Neural crest cell (in vitro differentiated cells): ENCODE measurements at places on chromosomes 3 and 15.

GRCh38 chr3:149497966-149498670 lies 23.6 kb downstream of the TM4SF4 start:
- no peak for DNase-seq

DNA sequence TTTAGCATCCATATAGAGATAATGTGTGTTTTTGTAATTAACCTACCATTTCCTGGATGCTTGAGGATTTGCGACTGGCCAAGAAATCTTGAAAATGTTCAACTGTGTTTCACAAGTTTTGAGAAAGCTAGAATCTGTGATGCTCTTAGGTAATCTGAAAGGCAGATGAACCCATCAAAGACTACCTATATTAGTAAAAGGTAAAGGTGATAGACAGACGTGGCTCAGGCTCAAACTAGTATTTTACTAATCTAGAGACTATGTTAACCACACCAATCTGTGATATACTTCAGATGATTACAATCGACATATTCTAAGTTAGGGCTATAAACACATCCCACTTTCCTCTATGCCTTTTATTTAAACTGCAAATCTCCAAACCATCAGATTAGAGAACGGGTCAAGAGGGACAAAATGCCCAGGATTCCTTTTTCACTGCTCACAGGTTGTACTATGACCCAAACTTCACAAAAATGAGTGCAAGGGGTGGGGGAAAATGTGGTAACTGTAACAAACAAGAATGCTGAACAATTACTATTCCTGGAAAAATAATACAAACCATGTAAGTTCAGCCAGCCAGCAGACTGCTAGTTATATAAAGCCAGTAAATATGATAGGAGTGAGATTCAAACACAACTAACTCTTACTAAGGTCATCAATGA lies 295.1 kb downstream of the FOXP1 start:
- DNase-seq = no peak

GRCh38 chr3:185760088-185760487 lies 64.8 kb downstream of the IGF2BP2 start:
- DNase-seq = no peak

- no peak for DNase-seq
These were observed 23.1 kb downstream of the TP53BP1 start for GRCh38 chr15:43469867-43470266.

DNA sequence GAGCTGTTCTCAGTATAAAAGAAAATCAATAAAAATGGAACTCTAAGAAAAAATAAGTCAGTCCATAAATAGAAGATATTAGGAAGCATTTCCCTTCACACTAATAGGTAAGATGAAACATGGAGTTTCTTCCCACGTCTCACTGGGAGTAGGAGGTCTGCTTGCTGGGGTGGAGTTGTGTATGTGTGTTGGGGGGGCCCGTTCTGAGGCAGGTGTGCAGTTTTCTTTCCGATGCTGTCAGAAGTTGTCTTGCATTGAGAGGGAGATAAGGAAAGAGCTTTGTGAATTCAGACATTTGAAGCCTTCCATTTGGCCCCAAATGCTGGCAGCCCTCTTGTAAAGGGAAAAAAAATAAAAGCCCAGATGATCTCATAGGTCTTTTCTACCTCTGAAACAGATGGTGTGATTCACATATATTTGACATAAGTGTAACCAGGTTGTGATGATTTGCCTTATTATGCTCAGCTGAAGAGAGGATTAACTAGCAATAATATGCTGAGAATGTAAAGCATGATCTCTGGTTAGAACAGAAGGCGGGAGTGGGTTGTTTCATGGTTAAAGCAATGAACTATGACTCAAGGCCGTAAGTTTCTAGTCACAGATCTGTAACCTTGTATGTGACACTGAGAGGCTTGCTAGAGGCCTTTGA lies 8.8 kb downstream of the RASGRP1 start:
- DNase-seq = no peak

- no peak for DNase-seq
These were observed 45.5 kb downstream of the TEX9 start for GRCh38 chr15:56410721-56411120.

- no peak for DNase-seq
These were observed 35.0 kb downstream of the TNK2 start for GRCh38 chr3:195873281-195873887.

- no peak for DNase-seq
These were observed 569.0 kb downstream of the TUSC7 start for GRCh38 chr3:117278424-117279190.

DNA sequence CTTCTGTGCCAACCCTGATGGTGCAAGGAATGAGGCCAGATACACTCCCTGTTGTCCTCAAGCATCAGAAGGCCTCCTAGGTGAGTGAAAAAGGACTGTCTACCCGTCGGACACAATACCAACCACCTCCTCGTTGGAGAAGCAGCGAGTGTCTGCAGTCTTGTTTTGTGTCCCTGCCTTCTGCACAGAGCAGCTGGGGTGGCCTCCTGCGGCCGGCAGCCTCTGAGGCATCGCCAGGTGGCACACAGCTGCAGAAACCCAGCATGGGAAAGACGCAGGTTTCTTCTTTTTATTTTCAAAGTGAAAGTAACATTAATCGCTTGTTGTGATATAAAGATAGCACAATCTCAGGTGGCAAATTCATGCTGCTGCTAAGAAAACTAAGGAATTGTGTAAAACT lies 509.9 kb downstream of the OCA2 start:
- no peak for DNase-seq

DNA sequence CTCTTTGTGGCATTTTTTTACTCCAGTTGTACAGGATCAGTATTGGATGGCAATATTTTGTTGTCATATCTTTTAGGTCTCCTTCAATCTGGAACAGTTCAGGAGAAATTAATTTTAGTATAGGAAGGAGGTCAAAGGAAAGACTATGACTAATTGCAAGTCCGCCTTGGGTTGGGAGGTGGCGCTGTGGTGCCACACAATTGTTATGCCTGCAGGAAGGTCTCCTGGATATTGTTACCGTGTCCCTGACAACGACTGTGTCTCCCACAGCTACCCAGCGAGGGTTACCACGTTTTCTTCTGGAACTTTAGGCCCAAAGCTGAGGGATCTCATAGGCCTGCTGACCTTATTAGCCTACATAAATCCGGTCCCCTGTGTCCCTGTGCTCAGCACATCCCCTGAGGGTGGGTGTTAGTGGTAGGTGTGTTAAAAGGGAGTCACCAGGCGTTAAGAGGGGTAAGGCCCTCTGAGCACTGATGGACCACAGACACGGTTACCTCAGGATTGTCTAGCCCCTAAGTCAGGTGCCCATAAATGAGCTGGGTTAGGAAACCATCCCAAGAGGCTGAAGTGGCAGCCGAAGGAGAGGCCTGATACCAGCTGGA lies 31.5 kb downstream of the KCNAB1 start:
- peak; percentile 59 for DNase-seq

- DNase-seq = no peak
These were observed 245.1 kb downstream of the PCCB start for GRCh38 chr3:136495213-136495612.

DNA sequence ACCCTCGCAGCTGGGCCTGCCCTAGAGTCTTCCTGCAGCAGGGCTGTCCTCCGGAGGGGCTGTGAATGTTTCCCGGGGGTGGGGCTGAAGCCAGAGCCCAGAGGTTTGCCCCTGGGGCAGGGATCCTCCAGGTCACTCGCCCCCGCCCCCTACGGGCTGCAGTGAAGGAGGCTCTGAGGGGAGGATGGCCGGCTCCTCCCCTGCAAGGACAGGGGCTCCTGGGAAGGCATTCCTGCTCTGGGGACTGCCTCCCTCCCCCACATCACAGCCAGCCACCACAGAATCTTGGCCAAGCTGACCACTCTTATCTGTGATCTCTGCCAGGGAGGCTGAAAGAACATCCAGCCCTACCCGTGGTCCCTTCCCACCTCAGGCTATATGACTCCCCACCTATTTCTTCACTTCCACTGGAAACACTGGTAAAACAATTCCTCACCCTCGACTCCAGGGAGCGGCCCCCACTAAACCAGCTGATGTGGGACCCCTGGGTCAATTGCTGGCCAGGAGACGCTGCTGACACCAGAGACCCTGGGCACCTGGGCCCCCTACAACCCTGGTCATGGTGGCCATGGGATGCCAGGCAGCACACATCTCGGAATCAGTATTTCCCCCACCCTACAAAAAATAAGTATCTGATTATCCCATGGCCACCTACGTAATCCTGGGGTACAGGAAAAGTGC lies 66.0 kb downstream of the HMCES start:
- DNase-seq = no peak

GRCh38 chr15:62060896-62061280 lies 641 bp upstream of the VPS13C start:
- DNase-seq = no peak

DNA sequence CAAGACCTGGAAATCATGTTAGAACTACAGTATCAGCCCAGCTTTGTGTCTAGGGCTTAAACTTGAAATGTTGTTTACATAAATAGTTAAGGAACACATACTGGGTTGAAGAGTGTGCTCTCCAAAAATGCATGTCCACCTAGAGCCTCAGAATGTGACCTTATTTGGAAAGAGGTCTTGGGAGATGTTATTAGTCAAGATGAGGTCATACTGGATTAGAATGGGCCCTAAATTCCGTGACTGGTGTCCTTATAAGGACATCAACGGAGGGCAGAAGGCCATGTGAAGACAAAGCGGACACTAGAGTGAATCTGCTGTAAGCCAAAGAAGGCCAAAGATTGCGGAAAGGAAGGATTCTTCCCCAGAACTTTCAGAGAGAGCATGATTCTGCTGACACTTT lies 759.2 kb upstream of the CFAP20DC start:
- no peak for DNase-seq

DNA sequence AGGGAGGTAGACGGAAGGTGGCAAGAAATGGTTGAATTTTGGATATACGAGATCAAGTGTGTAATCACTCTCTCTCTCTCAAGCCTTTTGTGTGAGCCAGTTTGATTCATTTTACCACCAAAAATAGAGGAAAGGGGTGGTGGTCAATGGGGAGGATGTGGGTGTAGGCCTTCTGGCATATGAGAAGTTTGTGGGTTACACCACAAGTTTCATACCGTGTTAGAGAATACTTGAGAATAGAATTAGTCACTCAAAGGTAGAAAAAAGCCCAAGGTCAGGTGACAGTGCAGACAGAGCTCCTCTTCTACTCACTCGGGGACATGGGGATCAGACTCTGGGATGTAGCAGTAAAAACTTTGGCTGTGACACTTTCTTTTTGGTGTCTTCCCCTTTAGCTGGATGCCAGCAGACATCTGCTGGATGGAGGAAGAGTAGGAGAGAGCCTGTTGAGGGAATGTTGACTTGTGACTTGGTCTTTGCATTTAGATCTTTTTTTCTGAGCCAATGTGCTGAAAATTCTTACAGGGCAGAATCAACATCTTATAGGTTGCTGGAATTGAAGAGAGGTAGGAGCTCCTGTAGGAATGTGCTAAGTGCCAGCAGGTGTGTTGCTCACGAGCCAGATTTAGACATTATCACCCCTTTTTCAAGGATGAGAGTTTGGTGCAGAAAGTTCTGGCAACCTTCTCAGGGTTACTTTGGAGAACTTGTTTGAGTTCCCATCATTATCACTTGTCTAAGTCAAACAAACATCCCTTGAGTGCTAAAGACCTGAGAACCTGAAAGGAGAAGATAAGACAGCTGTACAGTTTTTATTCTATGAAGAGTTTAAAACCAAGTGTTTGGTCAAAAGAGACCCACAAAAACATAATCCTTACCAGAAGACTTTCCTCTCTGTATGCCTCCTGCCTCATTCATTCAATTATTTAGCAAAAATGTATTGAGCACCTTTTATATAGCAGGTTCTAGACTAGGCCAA lies 43.9 kb upstream of the RYK start:
- DNase-seq = no peak

DNA sequence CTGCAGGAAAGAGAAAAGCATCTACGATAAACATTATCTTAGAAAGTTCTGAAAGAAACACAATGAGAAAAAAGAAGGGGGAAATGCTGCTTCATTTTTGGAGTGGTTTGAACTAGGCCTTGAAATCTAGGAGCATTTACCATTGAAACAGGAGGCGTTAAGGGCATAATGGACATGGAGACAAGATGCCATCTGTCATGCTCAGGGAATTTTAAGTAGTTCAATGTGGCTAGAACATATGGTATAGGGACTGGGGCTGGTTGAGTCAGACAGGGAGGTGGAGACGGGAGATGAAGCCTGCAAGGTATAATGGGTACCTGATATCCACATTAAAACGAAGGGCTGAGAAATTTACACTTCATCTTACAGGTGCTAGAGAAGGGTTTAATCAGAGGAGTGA lies 10.4 kb upstream of the PLAAT1 start:
- no peak for DNase-seq

GRCh38 chr15:74243431-74243830 lies 7.3 kb downstream of the CCDC33 start:
- DNase-seq = no peak

- DNase-seq = no peak
These were observed 14.7 kb upstream of the SLCO2A1 start for GRCh38 chr3:134044459-134044858.

GRCh38 chr3:106281221-106281620 lies 412.4 kb upstream of the CBLB start:
- DNase-seq = no peak

- peak; percentile 44 for DNase-seq
These were observed 49.7 kb downstream of the SEMA5B start for GRCh38 chr3:122977746-122978466.
